ENCODE measurements at places on chromosomes 11 and 22.

DNA sequence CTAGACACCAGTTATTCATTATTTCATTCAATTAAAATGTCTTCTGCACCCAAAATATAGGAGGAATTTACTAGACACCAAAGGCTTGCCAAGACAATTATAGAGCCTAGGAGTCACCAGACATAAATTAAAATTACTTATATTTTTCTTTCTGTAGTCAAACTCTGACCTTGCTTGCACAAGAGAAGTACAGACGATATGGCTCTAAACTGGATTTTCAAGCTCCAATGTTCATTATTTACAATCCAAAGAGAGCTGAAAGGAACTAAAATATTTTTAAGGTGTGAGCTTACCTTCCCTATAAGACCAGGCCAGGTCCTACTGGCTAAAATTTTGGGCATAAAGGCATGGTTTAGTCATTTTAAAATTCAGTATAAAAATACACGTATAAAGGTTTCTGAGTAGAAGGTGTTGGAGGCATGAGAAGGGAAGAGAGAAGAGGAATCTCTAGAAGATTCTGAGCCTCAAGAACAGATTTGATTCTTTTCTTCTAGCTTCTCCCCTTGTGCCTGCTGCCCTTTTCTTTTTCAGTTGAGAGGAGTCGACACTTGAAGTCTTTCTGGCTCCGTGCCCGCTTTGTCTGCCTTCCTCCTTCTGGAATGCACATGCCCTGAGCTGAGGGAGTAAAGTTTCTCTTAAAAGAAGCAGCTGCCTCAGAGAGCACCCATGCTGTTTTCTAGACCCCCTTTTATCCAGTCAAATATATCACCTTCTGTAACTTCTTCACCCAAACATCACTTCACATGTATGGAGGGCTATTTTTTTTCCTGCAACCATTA lies 13.5 kb downstream of the C11orf97 start:
- DNase-seq, result no peak

- DNase-seq, result peak; percentile 24
These were observed 37.9 kb upstream of the PRR5 start for GRCh38 chr22:44664149-44664548.

GRCh38 chr22:22362936-22363335 lies 118.3 kb downstream of the VPREB1 start:
- no peak for DNase-seq

DNA sequence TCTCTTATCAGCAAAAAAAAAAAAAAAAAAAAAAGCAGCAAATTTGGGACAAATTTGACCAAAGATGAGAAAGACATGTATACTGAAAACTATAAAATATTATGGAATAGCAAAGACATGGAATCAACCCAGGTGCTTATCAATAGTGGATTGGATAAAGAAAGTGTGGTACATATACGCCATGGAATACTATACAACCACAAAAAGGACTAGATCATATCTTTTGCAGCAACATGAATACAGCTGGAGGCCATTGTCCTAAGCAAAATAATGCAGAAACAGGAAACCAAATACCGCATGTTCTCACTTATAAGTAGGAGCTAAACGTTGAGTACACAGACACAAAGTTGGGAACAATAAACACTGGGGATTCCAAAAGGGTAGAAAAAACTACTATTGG lies 1.8 kb upstream of the RNF141 start:
- DNase-seq, result no peak

- DNase-seq, result peak; percentile 61
These were observed 8.2 kb downstream of the CBX7 start for GRCh38 chr22:39144101-39144767.

Data from stimulated activated CD4-positive, alpha-beta T cell treated with anti-CD3 and anti-CD28 coated beads, Interleukin-4, amount 100 ng/mL, for 4 hours (primary cell).